ENCODE measurements at places on chromosomes 13 and 19.

DNA sequence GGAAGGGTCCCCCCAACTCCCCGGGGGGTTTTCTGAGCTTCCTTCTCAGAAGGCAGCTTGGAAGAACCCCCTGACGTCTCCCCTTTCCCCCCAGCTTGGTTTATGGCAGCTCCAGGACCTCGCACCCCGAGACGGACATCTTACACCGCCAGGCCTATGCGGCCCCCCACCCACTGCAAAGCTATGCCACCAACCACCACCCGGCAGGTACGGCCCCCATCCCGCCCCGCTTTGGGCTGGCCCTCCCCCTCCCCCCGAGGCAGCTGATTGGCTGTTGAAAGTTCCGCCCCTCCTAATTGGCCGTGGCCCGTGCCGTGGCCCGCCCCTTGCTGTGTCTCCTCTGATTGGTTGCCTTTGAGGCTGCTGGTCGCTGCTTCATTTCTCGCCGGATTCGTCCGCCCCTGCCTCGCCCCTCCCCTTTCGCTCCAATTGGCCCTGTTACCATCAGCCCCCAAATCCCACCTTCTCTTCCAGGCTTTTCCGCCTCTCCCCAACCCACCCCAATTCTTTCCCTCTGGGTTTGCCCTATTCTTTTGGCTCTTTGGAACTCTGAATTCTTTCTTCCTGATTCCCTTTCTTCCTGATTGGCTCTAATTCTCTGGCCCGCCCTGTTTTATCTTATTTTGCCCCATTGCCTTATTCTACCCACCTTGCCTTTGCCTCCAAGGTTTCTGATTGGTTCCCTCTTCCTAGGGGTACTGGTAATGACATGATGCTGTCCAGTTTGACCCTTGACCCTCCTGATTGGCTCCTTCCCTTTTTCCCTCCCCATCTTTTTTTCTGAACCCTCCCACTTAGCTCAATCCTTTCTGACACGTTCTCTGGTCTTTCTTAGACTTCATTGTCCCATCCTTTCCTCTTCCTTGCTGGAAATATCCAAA lies 2.5 kb downstream of the PRR12 start:
- DNase-seq, result peak; percentile 89

DNA sequence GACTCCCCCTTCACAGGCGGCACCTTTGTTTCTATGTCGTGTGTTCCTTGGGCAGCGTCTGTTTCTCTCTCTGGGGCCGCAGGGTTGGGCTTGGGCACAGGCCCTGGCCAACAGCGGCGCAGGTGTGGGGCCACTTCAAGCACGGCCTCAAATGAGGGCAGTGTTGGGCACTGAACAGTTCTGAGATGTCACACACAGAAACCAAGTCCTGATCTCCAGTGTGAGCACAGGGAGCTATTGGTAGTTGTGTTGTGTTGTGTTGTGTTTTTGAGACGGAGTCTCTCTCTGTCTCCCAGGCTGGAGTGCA lies 42.7 kb downstream of the GATAD2A start:
- DNase-seq, result no peak

GRCh38 chr13:50141375-50141975 lies 126.2 kb downstream of the KCNRG start:
- DNase-seq, result peak; percentile 82

GRCh38 chr13:43389983-43390382 lies 366.6 kb downstream of the DNAJC15 start:
- DNase-seq, result no peak

DNA sequence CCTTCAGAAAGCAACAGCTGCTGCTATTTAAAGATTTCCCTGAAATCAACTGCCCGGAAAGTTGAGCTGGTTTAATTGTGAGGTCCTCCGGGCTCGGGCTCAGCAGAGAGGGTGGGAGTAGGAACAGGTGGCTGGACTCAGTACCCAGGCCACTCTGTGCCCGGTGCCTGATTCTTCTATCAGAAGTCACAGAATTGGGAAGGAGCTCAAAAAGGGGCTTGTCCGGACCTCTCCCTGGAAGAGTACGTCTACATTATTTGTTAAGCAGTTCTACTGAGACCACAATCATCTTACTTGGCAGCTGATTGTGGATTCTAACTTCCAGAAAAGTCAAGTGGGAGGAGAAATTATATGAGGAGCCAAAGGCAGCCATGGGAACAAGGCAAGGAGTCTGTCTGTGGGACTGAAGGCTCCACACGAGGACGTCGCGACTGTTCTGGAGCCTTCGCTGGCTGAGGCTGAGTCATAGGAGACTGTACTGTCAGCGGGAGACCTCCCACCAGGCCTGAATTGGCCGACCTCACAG lies 91.7 kb upstream of the ANKRD10 start:
- no peak for DNase-seq

DNA sequence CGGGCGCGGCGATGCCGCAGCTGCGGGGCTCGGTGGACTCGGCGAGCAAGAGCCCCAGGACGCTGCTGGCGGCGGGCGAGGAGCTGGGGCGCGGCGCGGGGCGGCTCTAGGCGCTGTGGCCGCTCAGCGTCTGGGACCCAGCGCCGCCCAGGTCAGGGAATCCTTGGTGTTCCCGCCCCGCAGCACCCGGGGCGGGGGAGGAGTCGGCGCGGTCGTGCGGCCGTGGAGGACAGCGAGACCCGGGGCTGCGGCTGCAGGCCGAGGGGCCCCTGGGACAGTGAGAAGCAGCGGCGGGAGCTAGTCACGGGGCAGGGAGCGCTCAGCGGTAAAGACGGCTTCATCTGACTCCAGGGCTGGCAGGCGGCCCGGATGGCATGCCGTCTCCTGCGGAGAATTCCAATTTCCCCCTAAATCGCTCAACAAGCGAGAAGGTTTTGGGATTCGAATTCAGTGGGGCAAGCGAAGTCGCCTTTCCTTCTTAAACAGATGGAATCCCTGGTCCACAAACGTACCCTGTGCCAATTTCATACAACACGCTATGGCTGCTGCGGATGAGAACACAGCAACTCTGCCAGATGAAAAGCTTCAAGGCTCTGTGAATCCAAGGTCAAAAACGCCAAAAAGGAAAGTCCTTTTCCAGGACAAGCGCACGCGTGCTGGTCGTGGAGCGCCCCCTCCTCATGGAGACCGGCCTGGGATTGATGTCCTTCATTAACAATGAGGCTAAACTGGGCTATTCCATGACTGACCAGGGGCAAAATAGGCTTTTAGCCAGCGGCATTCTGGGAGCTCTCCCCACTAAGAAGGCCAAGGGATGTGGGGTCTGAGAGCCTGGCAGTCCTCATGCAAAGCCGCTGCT lies 4.2 kb upstream of the ZSCAN4 start:
- no peak for DNase-seq

DNA sequence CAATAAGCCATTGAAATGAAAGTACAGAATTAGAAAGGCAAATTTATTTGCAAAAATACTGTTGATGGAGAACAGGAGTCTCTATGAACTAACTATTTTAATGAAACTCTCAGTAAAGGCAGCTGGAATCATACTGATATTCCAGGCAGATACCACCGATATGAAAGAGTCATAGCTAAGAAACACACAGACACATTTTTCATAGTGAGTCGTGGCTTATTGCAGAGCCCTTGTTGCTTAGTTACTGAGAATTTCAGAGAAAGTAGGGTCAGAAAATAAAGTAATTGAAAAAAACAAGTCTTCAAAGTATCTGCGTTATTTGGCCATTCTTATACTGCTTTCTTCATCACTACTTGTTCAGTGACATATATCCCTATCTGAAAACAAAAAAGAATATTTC lies 1890.9 kb downstream of the PCDH9 start:
- DNase-seq, result no peak
